ENCODE measurements at places on chromosomes 7 and 10. TPM values are rescaled to one million over a fixed set of nuclear protein-coding genes. Genes with fewer than 3 reads are reported as not detected.

The FAM237B gene
- total RNA-seq = not detected

The OR2A5 gene
- not detected for total RNA-seq

The TMEM139 gene
- 0.44 TPM for total RNA-seq

The PCBD1 gene
- total RNA-seq = 45.8 TPM

The JCAD gene
- 2.3 TPM for total RNA-seq

The NCAPG2 gene
- 24.1 TPM for total RNA-seq

The HMX2 gene
- not detected for total RNA-seq

The SFMBT2 gene
- 1.3 TPM for total RNA-seq

The PLEKHA8 gene
- total RNA-seq = 5.7 TPM

The TET1 gene
- total RNA-seq = 0.56 TPM

The SHLD2 gene
- total RNA-seq = 17.7 TPM

The DNAH11 gene
- total RNA-seq = 1.1 TPM

The OR13A1 gene
- total RNA-seq = 0.32 TPM

The CTTNBP2 gene
- total RNA-seq = 16.9 TPM

The NFE2L3 gene
- 1.8 TPM for total RNA-seq

The MUC12 gene
- 0.16 TPM for total RNA-seq

The CYP3A4 gene
- 0.24 TPM for total RNA-seq

The CCDC126 gene
- 5.8 TPM for total RNA-seq

The DRGX gene
- not detected for total RNA-seq

The SEC24C gene
- 53.1 TPM for total RNA-seq

The CCL26 gene
- total RNA-seq = not detected

The TMEM176B gene
- total RNA-seq = 4.2 TPM

The FAM180A gene
- total RNA-seq = 0.68 TPM

The NUTM2D gene
- total RNA-seq = 1.8 TPM

The MRPS16 gene
- total RNA-seq = 92.7 TPM

The ANLN gene
- 43.2 TPM for total RNA-seq

The MEST gene
- total RNA-seq = 9.5 TPM

The SFTPA1 gene
- total RNA-seq = 0.32 TPM

The ANKRD2 gene
- total RNA-seq = 0.56 TPM

The SLC18A3 gene
- not detected for total RNA-seq

The ZWINT gene
- 23.7 TPM for total RNA-seq

The MYPN gene
- total RNA-seq = 0.08 TPM

The CCDC71L gene
- 7.1 TPM for total RNA-seq

The PDAP1 gene
- total RNA-seq = 94.4 TPM

The OPALIN gene
- total RNA-seq = not detected

The CARD11 gene
- 0.80 TPM for total RNA-seq

The TRIM74 gene
- not detected for total RNA-seq

The CCDC146 gene
- 6.7 TPM for total RNA-seq

The CDHR1 gene
- 29.0 TPM for total RNA-seq

The MSMB gene
- total RNA-seq = 0.64 TPM

The MRLN gene
- not detected for total RNA-seq

The ANKRD30A gene
- total RNA-seq = not detected

The MPP7 gene
- 53.6 TPM for total RNA-seq

The RHOBTB1 gene
- 0.76 TPM for total RNA-seq

The TMEM178B gene
- total RNA-seq = 4.0 TPM

The GRID2IP gene
- 0.12 TPM for total RNA-seq

The GNG11 gene
- total RNA-seq = 1.4 TPM
